Vein endothelial cell (primary cell): ENCODE measurements at places on chromosomes 11 and 22. TPM values are rescaled to one million over a fixed set of nuclear protein-coding genes. Genes with fewer than 3 reads are reported as not detected.

Gene TYR
- total RNA-seq = 0.29 TPM in 1 of 2 replicates, not detected in the other

Gene ATG2A
- total RNA-seq = 19.1 and 19.3 TPM in 2 replicates

Gene MMP12
- not detected in 2 replicates for total RNA-seq

Gene GRAMD4
- 10.0 and 18.0 TPM in 2 replicates for total RNA-seq

Gene NPTXR
- total RNA-seq = 0.33 and 0.38 TPM in 2 replicates

Gene BLID
- total RNA-seq = 6.8 and 8.2 TPM in 2 replicates
